ENCODE measurements at places on chromosomes 1 and 21.

DNA sequence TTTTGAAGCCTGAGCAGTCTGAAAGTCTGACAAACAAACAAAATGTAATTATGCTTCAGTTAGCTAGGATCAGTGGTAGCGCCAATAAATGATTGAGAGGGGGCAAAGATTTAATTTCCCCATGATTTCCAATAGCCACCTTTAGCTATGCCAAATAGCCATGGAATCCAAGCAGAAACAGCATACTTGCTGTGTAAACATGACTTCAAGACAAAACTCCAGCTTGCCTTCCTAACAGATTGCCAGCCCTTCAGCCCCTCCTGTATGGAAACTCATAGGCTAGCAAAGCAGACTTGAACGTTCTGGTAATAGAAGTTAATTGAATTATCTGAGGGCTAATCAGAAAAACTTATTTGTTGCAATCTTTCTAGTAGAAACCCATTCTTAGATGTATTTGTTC is 25.6 kb upstream of the SLC30A1 start:
- DNase-seq: no peak

DNA sequence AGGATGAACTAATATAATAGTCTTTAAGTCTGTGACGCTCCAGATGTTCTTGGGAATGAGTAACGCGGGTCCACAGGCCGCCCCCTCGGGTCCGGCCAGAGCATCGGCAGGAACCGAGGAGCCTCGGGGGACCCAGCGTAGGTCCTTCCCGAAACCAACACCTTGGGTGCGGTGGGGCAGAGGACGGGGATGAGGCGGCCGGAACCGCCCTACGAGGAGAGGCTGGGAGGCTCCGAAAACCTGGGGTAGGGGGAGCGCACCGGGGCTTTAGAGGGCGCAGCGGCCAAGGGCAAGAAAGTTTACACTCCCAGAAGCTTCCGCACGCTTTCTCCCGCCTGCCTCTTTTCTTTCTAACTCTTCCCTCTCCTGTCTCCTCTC is 7.1 kb downstream of the DMRTA2 start:
- DNase-seq: no peak

DNA sequence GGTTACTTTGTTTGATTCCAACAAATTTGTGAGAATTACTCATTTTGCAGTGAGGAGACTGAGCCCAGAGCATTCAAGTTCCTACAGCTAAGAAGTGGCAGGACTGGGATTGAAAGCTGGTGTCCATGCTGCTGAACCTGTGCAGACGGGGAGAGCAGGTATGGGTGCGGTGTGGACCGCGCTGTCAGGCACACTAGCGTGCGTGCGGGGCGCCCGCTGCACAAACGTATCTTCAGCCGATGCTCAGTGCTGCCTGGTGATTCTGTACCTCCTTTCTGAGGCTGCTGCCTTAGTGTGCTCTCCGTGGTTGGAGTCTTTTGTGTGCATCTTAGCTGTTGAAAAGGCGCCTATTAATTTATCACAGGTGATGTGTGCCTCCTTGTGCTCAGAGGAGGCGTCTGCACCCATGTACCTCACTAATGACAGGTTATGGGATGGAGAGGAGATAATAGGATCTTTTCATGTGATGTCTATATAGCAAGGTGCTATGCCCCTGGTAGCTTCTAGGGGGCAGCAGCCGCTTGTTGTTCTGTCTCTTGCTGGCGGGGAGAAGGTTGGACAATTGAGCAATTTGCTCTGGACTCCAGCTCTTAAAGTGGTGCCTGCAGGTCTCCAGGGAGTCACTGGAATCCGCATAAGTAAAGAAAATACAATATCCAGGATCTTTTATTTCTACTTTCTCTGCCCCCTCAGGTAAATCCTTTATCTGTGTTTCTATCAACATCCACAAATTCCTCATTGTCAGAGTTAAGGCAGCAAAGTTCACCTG is 32.5 kb downstream of the PEX14 start:
- DNase-seq: peak; percentile 40

DNA sequence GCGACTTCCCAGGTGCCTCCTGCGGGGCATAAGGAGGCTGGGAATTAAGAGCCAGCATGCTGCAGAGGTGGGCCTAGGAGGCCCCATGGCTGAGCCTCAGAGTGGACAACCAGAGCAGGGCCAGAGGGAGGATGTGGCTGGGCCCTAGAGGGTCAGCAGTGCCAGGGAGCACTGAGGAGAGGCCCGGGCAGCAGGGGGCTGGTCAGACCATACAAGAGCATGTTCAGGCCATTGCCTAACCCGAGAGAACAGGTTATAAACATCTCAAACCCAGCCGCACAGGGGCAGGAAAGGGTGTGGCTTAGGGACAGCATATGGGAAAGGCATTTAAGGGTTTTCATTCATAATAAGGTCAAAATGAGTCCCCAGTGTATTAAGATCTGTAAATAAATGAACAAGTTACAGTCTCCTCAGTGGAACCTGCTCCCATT is 51.1 kb downstream of the IER5 start:
- DNase-seq: no peak

DNA sequence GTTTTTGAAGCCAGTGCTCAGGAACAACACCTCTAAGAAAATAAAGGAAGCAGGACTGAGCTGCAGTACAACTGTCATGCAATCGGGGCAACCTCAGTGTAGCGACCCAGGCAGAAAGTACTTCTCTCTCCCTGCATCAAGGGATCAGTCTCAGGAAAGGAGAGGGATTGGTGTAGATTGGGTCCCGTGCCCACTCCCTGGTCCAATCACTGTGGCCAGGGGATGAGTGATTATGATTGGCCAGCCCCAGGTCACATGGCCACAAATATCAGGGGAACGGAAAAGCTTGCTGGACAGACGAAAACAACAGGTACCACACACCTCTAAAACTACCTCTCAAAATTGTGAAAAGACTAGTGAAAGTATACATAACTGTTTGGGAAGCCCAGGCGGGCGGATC is 136.2 kb upstream of the F3 start:
- no peak for DNase-seq

DNA sequence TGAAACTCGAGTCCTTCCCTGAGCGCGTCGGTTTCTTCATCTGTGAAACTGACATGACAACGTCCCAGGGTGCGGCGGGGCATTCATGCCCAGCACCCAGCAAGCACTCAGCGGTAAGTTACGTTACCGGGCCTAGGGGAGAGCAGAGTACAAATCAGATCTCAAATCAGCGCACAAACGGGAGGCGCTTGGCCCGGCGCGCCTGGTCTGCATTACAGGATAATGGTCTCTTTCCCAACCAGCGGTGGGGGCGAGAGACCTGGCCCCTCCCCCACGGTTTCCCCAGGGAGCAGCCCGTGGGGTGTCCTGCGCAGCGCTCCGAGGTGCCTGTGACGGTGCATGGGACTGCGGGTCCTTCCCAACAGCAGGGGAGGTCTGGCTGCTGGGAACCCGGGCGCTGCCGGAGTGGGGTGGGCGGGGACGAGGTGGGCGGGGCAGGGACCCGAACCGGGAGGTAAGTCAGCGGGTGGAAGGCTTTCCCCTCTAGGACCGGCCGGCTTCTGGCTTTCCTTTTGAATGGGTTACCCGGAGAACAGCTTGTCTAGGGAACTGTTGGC is 1.0 kb downstream of the TMEM51 start:
- no peak for DNase-seq

DNA sequence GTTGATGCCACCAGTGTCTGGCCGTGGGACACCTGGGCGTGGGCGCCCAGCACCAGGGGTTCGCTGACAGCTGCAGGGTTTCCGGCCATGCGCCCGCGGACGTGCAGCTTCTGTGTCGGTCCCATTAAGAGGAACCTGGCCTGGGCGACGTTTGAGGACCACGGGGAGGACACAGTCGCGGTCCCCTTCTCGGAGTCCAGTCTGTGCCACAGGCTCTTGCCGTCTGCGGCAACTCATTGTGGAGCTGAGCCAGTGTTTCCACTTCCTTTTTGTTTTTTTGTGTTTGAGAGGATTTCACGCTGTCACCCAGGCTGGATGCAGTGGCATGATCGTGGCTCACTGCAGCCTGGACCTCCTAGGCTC is 1.6 kb upstream of the C1orf159 start:
- no peak for DNase-seq
